ENCODE measurements at places on chromosomes 1 and 21. TPM values are rescaled to one million over a fixed set of nuclear protein-coding genes. Genes with fewer than 3 reads are reported as not detected.

TRAF3IP3 gene
- total RNA-seq: 0.16 TPM

TLCD4 gene
- 82.7 TPM for total RNA-seq

GPR3 gene
- total RNA-seq: 1.4 TPM

ASH1L gene
- total RNA-seq: 53.3 TPM

SPOCD1 gene
- total RNA-seq: 0.25 TPM

DDAH1 gene
- 18.0 TPM for total RNA-seq

DHRS3 gene
- total RNA-seq: 84.0 TPM

DNA sequence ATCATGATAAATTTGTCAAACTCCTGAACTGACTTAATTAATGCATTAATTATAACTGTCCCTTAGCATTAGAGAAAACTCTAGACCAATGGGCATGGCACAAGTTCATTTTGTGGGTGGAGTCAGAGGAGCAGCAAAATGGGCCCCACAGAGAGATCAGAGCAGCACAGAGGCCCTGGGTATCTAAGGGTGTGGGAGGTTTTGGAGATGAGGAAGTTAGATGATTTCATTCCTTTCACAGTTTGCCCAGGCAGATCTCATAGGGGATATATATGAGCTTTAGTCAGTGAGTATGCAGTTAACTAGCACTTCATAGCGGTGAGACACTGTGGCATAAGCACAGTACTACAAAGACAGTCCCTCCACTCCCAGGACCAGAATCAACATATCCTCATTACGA is 117.3 kb downstream of the MAB21L3 start:
- DNase-seq: no peak

- no peak for DNase-seq
These were observed 119.0 kb upstream of the TNR start for GRCh38 chr1:175862408-175862807.

DNA sequence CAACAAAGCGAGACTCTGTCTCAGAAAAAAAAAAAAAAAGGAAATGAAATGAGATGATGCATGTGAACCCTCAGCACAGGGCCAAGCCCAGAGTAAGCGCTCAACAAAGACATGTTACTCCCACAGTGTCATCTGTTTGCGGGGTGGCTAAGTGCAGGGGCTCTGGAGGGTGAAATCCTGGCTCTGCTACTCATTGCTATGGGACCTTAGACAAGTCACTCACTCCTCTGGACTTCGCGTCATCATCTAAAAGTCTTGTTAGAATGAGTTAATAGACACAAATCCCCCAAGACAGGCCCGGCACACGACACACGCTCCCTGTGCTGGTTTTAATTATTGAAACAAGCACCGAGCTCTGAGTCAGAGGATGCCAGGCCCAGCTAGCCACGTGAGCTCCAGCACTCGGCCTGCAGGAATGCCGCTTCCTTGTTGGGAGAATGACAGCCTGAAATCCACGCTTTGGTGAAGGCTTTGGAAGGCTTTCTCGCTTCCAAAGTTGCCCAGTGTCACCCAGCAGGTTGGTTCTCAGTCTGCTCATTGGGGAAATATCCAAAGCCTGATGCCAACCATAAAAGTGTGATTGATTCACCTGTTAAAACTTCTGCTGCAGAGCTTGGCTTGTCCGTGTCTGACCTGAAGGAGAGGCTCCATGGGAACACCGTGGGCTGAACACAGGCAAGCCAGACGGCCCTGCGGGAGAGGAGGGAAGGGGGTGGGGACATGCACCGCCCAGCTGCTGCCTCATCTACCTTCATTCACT is 36.7 kb upstream of the TARDBP start:
- peak; percentile 39 for DNase-seq

- DNase-seq: no peak
These were observed 188.0 kb downstream of the GRIK3 start for GRCh38 chr1:36846357-36846756.

DNA sequence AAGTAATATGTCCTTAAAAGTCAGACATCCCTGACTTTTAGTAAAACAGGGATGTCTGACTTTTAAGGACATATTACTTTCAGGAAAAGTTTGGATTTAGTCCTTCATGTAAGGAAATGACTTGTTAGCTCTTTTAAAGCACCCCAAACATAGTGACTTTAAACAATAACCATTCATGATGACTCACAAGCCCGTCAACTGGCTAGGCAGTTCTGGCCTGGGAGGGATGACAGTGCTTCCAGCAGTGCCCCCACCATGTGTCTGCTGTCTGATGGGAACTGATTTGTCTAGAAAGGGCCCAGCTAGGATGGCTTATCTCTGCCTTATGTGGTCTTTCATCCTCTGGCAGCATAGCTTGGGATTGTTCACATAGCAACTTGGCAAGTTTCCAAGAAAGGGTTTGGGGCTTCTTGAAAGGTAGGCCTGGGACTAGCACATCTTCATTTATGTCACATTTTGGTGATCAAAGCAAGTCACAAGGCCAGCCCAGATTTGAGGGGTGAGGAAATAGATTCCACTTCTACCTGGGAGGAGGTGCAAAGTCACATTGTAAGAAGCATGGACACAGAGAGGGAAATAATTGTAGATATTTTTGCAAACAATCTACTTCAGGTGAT is 143.5 kb downstream of the C1orf94 start:
- DNase-seq: no peak

- no peak for DNase-seq
These were observed 55.1 kb downstream of the HFM1 start for GRCh38 chr1:91349524-91349923.

- DNase-seq: no peak
These were observed 2250.4 kb downstream of the MRPL39 start for GRCh38 chr21:23356905-23357304.

DNA sequence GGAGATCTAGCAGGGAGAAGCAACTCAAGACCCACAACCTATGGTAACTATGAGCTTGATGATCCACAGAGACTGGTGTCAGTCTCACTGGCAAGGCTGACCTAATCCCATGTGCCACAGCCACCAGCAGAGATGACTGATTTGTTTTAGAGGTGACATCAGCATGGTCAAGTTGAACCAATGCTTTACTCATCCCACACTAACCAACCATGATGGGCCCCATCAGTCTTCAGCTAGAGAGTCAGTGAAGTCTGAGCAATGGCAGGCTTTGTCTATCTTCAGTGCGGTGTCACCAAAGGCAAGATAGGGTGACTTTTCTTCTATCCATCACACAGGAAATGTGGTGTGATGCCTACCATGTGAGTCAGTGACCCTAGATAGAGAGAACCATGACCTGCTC is 1470.7 kb downstream of the NCAM2 start:
- no peak for DNase-seq

DNA sequence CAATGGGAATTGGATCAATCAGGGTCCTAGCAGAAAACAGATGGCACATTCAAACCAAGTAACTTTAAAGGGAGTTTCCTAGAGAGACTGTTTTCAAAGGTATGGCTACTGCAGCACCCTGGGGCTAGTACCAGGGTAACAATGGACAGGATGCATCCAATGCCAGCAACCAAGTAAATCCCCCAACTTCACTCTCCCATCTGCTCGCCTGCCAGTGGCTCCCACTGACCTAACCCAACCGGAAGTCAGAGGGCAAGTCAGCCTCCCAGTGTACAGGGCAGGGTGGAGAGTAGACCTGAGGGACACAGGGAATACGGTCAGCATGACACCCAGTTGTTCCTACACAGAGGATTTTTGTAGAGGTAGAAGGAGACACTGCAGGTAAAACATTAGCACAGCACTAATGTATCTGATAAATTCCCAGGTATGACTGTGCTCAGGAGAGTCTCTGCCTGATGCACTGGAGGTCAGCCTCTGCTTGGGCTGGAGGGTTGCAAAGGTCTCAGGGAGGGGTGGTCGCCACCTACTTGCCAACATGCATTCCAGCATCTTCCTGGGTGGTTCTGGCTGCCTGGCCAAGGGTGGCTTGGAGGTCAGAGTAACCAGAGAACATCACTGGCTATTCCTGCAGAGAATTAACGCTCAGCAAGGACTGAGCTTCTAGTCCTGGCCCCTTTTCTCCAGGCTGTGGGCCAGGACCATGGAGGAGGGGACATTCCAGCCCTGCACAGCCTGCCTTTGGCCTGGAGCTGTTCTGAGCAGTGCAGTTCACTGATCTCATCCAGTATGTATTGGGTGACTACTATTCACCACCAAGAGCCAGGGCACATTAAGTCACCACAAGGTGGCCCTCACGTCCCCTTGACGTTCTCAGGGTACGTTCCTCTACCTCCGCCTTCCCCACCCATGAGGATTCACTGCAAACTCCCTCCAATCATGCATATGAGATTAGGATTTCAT is 5.1 kb upstream of the GJA4 start:
- DNase-seq: no peak

DNA sequence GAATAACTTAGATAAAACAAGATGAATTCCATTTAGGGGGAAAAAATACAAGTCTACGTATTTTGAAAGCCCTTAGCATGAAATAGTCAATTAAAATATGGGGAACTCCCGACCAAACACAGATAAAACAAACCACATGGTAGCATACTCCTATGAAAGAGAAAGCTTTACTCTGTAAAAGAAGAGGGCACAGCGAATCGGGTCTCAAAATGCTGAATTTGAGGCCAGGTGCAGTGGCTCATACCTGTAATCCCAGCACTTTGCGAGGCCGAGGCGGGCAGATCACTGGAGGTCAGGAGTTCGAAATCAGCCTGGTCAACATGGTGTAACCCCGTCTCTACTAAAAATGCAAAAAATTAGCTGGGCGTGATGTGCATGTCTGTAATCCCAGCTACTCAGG is 116.9 kb upstream of the TIAM1 start:
- DNase-seq: no peak
